ENCODE measurements at places on chromosomes 4 and X.

- no peak for DNase-seq
Observed at GRCh38 chrX:129318375-129318774, 204.9 kb downstream of the SMARCA1 start.

- DNase-seq, result no peak
Observed at GRCh38 chrX:810186-810585, 179.6 kb downstream of the SHOX start.

DNA sequence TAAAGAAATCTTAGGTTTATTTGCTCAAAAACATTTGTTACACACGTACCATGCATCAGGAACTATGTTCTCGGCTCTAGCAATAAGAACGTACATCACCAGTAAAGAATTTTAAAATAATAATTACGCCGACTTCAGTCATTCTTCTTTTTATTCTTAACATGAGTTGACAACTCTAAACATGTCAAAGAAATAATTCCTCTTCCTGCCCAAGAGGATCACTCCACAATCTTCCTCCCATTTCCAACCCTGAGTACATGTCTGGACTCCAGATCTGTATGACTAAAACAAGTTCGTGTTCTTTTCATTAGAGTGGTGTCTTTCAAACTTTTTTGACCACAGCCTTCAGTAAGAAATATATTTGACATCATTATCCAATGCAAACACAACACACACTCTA, 201.6 kb upstream of the GRIA3 start:
- no peak for DNase-seq

GRCh38 chr4:7623468-7623867, 188.7 kb upstream of the PSAPL1 start:
- DNase-seq, result no peak

DNA sequence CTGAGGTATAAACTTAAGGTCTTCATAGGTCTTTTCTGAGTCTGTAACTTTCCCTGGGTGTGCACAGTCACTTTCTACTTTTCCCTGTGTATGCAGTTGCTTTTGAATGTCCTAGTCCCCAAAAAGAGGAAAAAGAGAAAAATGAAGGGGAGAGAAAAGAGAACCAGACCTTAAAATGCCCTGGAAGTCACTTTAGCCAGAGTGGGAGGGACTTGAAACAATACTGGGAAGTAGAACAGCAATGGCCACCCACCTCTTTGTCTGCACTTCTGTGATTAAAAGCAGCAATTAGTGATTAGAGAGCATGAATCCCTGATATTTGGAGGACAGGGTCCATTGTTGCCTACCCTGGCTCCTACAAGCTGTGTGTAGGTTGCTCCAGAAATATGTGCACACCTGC, 36.1 kb downstream of the ZCCHC13 start:
- DNase-seq, result no peak

- no peak for DNase-seq
Observed at GRCh38 chrX:40310016-40310415, 212.3 kb upstream of the BCOR start.

DNA sequence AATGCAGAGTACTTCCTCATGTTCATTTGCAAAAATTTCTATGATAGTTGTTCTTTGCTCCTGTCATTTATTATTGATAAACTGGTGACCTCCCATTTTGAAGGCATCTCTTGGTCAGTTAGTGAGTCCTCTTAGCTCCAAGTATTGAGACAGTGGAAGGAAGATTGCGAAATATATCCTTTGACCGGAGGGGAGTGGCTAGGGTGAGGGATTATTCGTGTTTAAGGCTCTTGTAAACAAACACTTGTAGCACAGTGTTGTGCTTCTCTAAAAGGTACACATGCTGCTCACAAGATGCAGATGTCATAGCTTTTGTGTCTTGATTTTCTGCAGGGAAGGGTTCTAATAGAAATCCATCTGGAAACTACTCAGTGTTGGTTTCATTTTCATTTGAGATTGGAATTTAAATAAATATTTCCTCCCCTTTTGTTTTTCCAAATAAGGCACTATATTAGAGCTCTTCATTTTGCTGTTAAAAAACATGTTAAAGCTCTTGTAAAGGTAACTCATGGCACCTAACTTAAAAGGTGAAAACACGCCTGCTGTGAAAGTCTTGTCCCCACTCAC, 21.8 kb downstream of the TXLNG start:
- DNase-seq, result no peak

GRCh38 chr4:183600189-183600685, 58.7 kb downstream of the RWDD4 start:
- DNase-seq, result no peak

DNA sequence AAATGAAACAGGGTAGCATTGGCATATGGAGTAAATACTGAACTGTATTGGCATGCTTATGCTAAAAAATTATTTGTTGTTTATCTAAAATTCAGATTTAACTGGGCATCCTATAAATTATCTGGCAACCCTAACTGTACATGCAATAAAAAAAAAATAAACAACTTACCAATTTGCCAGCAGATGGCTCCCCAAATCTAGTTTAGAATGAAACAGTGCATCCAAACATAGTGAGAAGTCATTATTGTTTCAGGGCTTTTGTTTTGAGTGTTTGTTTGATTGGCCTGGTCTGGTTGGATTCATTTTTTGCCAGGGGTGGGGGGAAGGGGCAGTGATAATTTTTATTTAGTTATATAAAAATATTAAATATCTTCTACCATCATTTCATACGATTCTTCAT, 12.8 kb upstream of the NSUN7 start:
- no peak for DNase-seq

GRCh38 chrX:68049466-68049865, 383.8 kb downstream of the OPHN1 start:
- DNase-seq, result no peak

GRCh38 chrX:138945219-138945618, 233.7 kb upstream of the FGF13 start:
- no peak for DNase-seq

DNA sequence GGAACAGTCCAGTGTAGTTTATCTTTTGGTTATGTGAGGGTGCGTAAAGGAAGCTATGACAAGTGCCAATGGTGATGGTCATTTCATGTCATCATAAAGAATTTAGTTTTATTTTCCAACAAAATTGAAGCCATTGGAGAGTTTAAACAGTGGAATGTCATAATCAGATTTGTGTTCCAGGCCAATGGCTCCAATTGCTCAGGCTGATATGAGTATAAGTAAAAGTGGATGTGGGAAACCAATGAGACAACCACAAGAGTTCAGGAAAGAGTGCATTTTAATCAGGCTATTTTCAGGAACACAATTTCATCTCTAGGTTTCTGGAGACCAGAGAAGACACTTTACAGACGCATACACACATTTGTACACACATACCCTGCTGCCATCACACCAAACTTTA, 20.7 kb downstream of the SPANXC start:
- DNase-seq, result no peak

DNA sequence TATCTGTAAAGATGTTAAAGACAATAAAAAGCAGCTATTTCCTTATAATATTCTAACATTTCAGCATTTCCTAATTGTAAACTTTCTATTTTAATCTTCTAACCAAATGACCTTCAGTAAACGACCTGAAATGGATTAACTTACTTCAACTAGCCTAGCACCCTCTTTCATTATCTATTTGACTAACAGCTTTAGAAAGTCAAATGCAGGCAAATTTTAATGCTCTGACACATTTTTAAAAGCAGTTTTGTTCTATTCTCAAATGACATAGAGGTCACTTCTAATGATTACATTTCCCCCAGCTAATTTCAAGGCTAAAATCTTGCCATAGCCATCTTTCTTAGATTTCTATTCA, 41.9 kb downstream of the SLC7A11 start:
- DNase-seq, result no peak

GRCh38 chrX:103153661-103154060, 60.7 kb upstream of the NXF3 start:
- DNase-seq, result no peak

- DNase-seq, result no peak
Observed at GRCh38 chrX:152968193-152968592, 25.7 kb downstream of the PNMA5 start.

DNA sequence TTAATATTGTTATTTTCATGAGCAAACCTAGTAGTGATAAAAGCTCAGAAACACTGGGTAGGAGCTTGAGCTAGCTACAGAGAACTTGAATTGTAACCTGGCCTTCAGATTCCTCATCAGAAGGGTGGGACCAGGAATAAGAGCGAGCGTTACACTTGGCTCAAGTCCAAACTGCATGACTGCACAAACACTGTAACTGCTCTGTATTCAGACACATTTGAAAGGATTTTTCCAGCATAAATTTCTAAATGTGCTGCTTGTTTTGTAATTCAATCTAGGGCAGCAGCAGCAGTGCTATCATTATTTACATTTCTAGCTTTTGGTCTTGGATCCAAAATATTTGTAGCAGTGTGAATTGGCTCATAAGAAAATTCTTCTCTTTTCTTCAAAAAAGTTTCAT, 133.0 kb upstream of the TMLHE start:
- DNase-seq, result no peak

GRCh38 chrX:118760025-118760424, 32.6 kb downstream of the IL13RA1 start:
- DNase-seq, result no peak

DNA sequence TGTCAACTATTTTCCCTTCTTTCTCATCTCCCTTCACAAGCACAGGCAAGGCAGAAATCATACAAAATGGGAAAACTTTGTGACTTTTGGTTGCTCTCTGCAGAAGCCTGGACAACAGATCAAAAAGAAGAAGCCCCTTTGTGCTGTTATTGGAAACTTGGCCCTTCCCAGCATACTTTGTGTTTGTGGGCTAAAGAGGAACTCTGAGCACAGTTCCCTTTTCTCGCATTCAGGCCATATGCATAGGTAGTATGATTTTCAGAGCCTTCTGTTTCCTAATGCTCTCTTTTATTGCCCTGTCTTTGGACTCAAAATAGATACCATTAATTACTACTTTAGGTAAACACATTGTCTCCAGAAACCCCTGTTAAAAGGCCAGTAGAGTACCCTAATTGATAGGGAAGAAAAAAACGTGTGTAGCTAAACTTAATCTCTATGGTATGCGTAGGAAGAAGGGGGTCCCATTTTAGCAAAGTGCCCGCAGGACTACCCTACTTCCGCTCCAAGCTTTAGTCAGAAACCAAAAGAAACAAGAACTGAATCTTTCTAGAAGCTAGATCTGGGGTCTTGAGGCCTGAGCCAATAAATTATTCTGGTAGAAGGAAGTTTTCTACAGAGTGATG, 26.6 kb downstream of the VSIG4 start:
- no peak for DNase-seq

GRCh38 chr4:55438314-55438713, 42.6 kb downstream of the TMEM165 start:
- DNase-seq, result no peak

DNA sequence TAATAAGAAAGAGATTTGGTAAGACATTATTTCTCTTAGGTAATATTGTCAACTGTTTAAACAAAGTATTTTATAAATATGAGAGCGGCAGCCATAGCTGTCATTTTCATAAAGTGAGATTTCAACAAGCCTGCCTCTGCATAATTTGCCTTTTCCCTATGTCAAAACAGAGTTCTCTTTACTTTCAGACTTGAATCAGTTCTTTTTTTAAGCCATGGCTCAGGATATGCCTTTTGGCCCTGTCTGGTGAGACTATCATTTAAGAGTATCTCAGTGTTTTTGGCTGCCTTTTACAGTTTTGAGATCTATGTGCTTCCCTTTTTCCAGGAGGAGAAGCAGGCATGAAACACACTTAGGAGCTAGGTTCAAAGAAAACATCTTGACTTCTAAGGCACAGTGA, 7.5 kb upstream of the GUCY1A1 start:
- no peak for DNase-seq

DNA sequence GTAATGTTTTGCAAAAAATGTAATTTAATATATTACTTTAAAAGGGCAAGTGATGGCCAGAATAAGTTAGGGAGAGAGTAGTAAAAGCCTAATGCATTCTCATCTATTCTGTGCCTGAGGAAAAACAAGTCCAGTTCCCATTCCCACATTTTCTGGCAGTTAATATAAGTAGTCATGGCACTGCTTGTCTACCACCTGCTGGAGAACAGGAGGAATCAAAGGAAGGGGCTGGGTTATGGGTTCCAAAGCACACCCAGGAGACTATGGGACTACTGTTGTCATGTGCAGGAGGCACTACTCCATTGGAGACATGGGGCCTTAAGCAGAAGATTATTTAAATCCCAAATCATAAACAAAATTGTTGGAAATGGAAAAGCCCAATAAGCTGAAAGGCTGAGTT, 2618.6 kb downstream of the ARAP2 start:
- DNase-seq, result no peak

GRCh38 chr4:1338752-1339414, 8.1 kb upstream of the UVSSA start:
- DNase-seq, result no peak

DNA sequence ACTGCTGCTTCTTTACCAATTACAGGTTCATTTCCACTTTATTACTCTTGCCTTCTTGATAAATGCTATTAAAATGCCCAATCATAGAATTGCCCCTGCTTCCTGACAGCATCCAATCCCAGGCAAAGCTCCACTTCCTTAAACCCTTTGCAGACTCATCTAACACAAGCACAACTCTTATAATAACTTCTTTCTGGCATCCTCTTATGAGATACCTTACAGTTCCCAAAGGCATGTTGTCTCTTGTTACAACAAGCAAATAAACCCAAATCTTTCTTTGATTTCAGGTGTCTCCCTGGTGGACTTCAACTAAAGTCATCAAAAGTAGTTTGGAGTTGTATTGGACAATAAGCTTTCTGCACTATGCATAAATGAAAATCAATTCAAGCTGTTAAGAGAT, 22.5 kb upstream of the ADH7 start:
- DNase-seq, result no peak

- no peak for DNase-seq
Observed at GRCh38 chrX:44482575-44482974, 60.1 kb downstream of the FUNDC1 start.

- no peak for DNase-seq
Observed at GRCh38 chrX:10174810-10175209, 18.0 kb downstream of the CLCN4 start.

DNA sequence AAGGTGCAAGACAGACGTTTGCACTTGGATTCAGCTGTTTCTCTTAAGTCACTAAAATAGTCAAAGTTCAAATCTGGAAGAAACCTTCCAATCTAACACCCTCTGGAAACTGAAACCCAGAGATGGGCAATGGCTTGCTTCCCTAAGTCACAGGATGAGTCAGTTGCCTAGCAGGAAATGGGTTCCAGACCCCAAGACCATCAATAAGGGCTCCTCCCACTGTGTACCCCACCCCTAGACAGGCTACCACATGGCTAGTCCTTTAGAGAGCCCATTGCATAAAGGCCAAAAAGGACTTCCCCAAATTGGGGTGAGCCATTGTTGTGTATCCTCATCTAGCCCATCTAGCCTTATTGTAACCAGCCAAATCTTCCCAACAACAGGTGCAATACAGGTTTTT, 216.2 kb downstream of the HS6ST2 start:
- DNase-seq, result no peak

GRCh38 chr4:27327421-27328181, 467.0 kb downstream of the STIM2 start:
- no peak for DNase-seq

GRCh38 chrX:85573801-85574200, 194.3 kb upstream of the POF1B start:
- DNase-seq, result no peak

All from stimulated activated CD8-positive, alpha-beta memory T cell treated with anti-CD3 and anti-CD28 coated beads, Interleukin-7, amount 100 ng/mL, for 1 hour (primary cell).